ENCODE measurements at places on chromosomes 2 and 18.

DNA sequence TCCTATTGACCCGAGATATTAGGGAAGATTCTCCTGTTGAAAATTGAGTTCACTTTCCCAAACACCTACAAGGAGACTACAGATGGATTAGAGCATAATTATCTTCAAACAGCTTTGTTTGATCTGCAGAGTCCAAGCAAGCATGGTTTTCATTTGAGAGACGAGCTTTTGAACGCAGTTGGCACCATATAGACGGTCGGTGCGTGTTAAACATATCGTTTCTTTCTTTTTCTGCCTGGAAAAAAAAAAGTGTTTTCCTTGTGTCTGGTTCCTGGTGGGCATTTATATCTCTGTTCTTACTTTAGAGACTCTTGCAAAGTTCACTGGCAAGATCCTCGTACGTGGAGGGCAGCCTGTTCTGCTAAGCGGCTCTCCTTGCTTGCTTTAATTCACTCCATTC lies 248.9 kb downstream of the TMEM182 start:
- DNase-seq, result no peak

GRCh38 chr2:53509831-53510388 lies 257.7 kb upstream of the CHAC2 start:
- DNase-seq, result no peak

DNA sequence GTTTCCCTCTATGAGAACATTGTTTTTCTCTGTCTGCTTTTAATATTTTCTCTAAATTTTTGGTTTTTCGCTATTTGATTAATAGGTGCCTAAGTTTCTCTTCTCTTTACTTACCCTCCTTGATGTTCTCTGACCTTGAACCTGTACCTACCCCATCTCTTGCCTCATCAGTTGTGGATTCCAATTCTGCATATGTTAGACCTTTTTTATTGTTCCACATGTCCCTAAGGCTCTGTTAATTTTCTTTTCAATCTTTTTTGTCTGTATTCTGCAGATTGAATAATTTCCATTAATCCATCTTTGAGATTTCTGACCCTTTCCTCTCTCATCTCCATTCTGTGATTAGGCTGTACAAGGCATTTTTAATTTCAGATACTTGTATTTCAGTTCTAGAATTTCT lies 23.1 kb downstream of the RELCH start:
- DNase-seq, result no peak

GRCh38 chr2:233098618-233099017 lies 38.5 kb downstream of the INPP5D start:
- DNase-seq, result no peak

DNA sequence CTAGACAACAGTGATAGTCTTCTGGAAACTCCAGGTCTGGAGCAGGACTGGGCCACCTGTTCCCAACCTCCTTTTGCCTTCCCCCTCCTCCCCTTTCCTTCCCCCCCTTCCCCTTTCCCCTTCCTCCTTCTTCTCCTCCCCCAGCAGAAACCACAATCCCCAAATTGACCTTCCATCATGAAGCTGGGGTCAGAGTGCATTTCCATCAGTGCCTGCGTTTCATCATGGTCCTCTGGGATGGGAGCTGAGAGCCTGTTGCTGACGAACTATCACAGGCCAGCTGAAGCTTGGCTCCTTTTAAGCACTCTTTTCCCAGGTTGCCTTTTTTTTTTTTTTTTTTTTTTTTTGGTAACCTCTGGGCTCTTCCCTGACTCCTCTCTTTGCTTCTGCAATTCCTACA lies 52.6 kb upstream of the SMAD2 start:
- no peak for DNase-seq

DNA sequence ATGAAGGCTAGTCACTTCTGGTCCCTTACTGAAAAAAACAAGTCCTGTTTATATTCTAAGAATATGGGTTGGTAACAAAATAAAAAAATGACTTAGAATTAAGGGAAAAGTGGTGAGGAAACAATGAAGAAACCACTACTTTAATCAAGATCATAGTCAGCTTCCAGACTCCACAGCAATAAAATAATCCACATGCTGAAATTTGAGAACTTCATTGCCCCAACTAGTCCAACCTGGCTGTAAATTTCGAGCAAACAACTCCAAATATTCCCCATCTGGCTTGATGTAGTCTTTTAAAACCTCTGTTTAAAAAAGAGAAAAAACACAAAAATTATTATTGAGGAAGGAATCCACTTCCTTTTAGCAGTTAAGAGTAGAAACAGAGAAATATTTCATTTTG lies 32.5 kb downstream of the METTL4 start:
- DNase-seq, result no peak

- DNase-seq, result no peak
Measured at GRCh38 chr2:43459446-43460173, 136.2 kb downstream of the THADA start.

DNA sequence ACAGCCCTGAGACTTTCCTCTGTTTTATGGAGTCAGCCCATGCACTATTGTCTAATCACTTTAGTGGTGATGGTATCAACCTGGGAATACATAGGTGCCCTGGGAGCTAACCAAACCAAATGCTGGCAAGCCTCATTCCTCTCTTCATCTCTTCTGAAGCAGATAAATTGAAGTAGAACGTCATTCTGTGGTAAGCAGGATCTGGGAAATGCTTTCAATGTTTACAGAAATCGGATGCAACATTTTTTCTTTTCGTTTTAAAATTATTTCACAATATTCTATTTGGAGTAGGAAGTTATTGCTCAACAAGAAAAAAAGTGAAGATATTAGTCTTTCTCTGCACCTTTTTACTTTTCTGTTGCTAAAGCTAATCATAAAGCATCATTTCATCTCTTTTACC lies 114.2 kb downstream of the RBMS1 start:
- DNase-seq, result no peak

- DNase-seq, result no peak
Measured at GRCh38 chr2:61604433-61604832, 66.3 kb upstream of the XPO1 start.

Data from NAMALWA (cell line).